RWPE1 (cell line): ENCODE measurements at places on chromosomes 6 and 20.

DNA sequence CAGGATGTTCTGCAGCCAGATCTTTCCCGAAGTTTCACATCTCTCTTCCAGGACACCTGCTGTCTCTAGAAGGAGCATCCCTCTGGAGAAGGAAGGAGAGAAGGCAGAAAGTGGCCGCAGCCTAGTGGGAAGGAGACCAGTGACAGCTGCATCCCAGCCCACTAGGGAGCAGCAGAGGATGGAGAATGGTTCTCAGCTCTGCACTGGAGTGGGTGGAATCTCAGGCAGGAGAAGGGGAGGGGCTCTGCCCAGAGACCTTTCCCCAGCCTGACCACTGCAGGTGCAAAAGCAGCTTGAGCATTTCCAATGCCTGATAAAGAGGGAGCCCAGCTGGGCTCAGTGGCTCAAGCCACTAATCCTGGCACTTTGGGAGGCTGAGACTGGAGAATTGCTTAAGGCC is 32.3 kb downstream of the NCR2 start:
- peak; percentile 68 for DNase-seq

- no peak for DNase-seq
Observed at GRCh38 chr6:142651384-142651783, 293.6 kb downstream of the HIVEP2 start.

DNA sequence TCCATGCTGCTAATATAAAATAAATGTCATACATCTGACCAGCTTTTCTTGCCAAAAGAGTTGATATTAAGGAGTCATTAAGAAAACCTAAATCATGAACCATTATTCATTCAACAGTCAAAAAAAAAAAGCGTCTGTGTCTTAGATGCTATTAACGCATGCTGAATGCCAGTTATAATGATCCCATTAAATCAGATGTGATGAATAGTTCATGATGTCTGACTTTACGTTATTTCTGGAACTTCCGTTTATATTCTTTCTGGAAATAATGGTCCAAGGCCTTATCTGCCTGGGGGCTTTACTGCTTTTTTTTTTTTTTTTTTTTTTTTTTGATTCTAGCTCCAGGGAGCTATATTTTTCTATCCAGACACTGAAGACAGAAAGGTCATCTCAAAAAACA is 877.1 kb downstream of the HACE1 start:
- DNase-seq, result no peak

- no peak for DNase-seq
Observed at GRCh38 chr20:17316316-17317038, 89.6 kb downstream of the PCSK2 start.

DNA sequence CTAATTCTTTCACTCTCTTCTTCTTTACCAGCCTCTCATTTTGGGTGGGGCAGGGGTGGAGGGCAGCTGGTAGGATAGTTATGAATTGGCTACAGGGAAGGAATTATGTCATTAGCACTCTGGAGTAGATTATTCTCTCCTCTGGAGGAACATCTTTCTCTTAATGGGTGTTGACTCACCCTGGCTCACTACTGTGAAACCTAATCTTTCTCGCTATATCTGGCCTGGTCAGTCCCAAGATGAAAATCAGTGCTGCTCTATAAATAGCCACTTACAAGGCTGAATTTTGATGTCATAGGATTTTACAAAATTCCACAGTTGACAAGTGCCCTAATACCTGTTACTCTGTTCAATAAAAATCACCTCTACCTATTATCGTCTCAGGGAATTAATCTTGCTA is 151.3 kb downstream of the COL9A1 start:
- DNase-seq, result no peak

DNA sequence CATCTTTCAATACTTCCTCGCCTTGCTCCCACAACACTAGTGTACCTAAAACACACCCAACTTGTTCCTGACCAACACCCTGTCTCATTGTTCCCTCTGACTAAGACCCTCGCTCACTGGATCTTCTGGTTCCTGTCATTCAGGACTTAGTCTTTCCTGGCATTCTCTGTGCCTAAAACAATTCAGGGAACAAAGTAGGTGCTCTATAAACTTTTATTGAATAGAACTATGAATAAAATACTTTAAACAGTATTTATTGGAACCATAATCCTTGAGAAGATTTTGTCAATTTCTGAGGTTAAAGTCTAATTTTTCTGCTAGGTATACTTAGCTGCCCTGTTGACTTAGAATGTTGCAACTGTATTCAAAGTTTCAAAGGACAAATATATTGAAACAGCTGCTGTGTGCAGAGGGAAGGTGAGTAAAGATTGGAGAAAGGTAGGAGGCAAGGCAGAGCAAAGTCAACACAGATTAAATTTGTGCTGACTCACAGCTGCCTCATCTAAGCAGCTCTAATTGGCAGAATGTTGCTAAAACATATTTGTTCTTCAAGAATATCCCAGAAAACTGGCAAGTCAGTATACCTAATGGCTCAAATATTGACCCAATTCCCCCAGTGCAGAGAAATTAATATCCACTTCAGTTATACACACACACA is 37.6 kb downstream of the GSTA2 start:
- DNase-seq, result peak; percentile 49

DNA sequence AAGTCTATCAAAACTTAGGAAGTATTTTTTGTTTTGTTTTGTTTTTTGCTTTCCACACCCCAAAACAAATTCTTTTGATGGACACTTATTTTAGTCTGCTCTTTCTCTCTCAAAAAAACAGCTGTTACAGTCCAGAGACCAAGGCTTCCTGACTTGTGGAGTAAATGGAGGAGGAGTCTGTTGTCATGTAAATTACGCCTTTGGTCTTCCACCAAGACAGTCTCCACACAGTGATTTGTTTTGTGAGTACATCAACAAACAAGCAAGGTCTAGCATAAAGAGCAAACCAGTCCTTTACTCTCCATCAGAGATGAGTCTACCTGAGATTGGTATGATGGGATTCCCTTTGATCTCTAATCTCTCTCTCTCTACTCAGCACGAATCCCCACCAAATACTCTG is 588.0 kb upstream of the ARID1B start:
- DNase-seq, result no peak

DNA sequence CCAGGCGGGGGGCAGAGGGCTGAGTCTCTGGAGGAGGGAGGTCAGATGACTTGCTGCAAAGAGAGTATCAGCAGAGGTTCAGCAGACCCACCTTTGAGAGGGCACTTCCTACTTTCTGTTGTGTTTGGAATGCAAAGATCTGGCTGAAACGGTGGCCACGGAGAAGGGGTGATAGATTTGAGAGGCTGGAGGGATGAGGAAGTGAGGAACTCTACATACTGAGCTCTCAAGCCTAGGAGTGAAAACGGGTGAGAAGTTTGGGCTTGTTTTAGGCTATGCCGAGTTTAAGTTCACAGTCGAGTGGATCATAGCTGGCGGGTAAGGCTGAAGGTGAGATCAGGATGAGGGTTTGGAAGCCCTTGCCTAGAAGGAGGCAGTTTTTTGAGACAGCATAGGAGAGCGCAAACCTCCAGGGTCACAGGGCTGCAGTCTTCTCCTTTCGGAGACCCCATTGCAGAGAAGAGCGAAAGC is 477 bp upstream of the ITPA start:
- no peak for DNase-seq

DNA sequence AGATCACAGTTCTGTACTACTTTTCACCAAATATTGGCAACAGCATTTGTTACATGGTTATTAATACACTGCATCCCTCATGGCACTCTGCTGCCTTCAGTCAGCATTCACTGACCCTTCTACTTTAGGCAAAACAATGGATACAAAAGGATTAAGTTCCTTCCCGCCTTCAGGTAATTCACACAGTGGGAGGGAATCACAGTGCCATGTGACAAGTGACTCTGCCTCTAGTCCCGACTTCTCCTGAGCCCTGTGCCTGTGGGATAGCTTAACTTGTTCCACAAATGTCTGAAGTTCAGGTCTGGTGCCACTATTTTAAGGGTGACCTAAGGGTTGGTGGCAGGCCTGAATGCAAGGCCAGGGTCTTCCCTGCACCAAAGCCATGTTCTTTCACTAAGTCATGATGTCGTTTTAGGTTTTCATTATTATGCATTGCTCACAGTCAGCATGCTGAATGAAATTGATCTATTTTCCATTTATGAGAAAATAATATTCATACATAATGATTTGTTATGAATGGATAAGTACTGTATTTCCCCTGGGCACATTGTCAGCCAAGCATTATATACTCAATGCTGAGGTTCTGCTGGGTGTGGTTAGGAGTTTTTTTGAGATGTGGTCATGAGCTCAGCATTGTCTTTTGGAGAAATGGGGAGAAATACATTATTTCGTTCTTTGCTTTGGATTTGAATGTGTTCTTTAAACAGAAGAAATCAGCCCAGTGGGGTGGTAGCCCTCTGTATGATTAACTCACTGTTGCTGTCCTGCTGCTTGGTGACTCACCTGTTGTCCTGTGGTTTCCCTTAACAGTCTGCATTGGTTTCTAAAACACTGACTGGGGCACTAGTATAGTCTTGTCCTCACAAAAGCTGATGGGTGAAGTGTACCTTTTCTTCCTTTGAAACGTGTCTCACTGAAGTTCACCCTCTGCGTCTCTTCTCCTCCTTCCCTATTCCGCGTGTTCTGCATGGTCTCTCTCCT is 66.4 kb downstream of the AFDN start:
- peak; percentile 67 for DNase-seq

DNA sequence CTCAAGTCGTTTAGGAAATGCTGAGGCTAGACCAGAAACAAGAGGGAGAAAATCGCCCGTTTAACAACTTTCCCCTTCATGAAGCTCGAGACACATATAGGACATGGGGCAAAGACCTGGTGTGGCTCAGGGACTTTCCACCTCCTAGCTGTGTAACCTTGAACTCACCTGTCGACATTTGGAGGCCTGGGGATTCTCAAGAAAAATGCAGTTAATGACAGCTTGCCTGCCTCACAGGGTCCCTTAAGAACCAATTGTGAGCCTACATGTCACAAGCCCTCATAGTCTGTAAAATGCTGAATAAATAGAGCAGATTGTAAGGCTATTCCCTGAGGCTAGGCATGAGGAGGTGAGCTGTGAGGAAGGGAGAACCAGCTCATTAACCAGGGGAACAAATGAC is 35.1 kb downstream of the MGME1 start:
- DNase-seq, result no peak

DNA sequence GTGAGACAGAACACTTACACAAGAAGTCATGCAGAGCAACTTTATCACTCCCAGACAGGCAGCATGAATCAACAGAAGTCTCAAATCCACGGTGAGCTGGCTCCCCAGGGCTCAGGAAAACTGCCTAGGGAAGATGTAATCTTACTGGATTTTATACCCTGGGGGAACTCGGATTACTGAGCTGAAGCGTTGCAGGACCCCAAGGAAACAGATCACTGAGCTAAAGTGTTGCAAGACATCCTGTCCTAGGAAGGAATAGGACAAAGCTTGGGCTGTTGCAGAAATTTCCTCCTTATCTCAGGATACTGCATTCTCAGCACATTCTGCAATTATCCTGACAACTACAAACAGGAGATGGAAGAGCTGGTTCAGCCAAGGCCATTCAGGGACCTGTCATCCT is 224.8 kb downstream of the TFAP2A start:
- DNase-seq, result no peak

DNA sequence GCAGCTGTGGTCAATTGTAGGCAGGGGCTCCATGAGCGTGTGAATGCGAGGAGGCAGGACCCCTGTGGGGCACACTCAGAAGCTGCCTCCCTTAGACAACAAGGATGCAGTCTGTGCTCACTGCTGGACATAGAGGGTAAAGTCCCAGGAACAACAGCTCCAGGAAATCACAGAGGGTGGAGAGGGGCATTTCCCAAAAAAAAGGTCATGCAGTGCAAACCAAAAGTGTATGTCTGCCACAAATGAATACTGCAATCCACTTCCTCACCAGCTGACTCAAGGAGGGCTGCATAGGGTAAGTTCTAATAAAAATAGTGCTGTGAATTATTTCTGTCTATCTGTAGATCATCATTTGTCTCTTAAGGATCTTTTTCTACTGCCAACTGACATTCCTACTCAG is 95.8 kb downstream of the RNF182 start:
- DNase-seq, result no peak

GRCh38 chr6:120274547-120274946 is 925.0 kb upstream of the MAN1A1 start:
- DNase-seq, result no peak

DNA sequence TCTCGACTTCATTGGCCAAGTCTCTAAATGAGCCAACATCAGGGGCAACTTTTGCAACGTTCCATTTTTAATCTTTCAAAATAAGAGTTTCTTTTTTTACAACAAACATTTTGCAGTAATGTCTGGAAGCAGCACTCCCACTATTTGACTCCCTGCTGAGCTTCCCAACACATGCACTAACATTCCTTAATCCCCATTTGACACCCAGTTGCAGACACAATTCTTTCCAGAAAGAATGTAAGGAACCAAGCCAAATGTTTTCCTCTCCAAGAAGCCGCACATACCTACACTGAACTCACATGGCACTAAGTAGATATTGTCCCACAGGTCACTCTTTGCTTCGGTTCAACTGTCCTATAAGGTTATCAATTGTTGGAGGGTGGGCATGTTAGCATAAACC is 165.6 kb downstream of the GRM1 start:
- DNase-seq, result no peak

GRCh38 chr6:145137425-145137824 is 597.9 kb downstream of the EPM2A start:
- DNase-seq, result no peak

- no peak for DNase-seq
Observed at GRCh38 chr6:34028691-34029360, 117.1 kb downstream of the GRM4 start.

GRCh38 chr6:82906489-82906888 is 159.2 kb downstream of the UBE3D start:
- no peak for DNase-seq

DNA sequence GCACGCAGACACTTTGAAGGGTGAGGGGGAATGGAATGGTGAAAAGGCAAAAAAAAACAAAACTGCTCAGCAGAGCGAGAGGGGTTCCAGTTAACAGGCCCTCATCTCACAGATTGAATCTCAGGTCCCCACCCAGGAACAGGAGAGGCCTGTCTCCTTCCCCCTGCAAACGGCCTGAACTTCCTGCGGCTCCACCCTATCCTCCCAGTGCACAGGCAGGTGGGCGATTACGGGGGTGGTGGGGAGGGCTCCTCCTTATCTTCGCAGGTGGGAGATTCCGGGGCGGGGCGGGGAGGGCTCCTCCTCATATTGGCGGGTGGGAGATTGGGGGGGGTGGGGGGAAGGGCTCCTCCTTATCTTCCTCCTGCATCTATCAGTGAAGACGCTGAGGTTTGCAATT is 129.0 kb downstream of the SOX4 start:
- DNase-seq, result no peak

DNA sequence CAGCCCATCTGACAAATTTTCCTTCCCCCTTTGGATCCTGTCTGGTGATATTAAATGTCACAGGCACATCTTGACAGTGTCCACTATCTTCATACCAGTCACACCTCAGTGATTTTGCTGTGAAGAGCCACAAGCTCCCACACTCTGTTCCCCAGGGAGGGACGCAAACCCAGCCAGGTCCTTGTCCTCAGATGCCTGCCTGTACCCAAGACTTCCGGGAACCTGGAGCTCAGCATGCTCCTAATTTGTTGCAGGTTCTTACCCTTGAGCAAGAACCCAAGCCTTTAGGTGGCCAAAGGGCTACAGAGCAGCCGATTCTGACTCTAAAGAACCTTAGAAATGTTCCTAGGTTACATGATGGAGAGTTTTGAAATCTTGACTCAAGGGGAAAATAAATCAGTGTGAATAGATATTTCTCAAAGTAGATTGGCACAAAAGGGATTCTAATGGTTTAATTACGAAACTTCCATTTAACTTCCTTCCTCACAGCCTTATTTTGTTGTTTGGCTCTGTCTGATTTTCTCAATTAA is 66.2 kb upstream of the MTHFD1L start:
- DNase-seq, result no peak
